Fibroblast of skin of scalp (primary cell): ENCODE measurements at places on chromosomes 6 and 20.

- no peak for DNase-seq
Measured at GRCh38 chr20:137668-138490, 4.5 kb upstream of the DEFB126 start.

DNA sequence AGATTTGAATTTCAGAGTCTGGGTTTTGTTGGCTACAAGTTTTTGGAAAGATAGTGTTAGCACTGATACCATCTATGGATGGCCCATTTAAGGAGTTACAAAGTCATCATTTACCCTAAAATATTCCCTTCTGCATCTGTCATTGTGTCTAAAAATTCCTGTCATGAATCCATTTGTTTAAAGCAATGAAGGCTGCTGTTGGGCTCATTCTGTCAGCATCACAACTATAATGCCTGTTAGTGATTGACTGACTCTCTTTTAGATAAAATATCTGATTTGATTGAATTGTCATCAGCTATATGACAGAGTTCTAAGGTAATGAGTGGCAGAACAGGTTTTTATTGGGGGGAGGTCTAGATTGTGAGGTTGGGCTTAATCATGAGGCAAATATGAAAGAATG is 167.6 kb upstream of the IMPG1 start:
- DNase-seq, result no peak

DNA sequence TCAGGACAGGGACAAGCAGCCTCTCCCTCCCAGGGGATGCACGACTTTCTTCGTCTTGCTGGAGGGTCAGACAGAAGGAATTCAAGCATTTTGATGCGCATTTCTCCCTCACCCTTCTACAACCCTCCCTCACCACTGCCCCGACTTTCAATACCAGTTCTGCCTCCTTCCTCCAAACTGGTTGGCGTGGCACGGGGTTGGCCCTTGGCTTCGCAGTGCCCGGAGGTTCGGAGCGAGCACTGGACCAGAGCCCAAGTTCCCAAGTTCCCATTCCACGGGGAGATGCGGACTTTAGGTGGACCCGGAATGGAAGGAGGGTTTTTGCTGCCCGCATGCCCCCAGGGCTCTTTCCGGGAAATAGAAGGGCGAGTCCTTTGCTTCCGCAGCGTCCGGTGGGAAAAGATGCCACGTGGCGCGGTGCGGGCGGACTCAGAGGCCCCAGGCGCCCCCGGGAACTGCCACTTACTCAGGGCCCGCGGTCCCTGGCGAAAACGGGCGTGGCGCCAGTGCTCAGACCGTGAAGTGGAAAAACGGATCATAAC is 8.0 kb upstream of the LAMP5 start:
- no peak for DNase-seq

DNA sequence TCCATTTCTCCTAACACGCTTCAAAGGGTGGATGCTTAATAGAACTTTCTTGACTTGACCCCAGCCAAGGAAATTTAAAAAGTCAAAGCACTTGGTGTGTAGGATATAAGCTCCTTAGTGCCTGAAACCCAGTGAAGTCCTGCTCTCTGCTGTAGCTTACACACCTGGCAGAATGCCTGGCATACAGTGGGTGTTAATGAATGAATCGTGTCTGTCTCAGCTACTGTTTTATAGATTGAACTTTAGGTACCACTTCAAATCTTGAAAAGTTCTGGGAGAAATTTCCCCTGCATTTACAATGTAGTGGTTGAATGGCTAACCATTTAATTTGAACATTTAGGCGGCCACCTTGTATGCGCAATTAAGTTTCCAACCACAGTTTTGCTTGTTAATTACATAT is 70.5 kb upstream of the ZNF217 start:
- DNase-seq, result no peak

DNA sequence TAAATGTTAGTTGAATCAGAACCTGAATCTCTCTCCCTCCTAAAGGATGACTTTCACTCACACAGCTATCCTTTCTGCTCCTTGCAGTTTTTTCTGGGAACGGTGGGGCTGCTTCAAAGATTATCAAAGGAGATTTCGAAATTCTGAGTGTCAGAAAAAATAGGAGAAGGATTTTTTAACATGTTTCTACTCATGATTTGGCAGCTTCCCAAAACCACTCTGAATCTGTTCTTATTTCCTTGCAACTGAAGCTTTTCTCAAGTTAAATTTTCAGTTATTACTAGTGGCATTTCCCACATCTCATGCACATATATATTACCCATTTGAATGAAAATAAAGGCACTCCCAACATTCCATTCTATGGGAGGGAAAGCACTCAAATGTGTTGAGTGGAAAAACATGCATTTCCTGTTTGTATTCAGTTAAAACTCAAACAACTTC is 123.6 kb downstream of the LCA5 start:
- peak; percentile 81 for DNase-seq

DNA sequence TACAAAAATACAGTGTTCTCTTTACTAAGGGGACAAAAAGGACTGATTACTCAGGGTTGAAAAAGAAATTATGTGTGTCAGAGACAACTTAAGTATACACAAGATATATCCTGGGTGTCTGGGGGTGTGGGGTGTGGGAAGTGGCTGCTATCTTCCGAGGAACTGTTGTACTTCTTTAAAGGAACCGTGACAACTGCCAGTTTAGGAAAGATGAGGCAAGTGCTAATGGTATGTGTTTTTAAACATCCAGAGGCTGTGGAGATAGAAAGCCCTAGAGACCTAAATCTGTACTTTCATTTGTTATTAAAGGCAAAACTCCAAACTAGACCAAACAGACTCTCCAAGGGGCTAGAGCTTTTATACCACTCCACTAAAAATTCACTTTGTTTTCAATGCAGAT is 95.6 kb downstream of the SNAP25 start:
- DNase-seq, result peak; percentile 89

GRCh38 chr6:31293343-31293742 is 21.5 kb upstream of the HLA-C start:
- peak; percentile 51 for DNase-seq

DNA sequence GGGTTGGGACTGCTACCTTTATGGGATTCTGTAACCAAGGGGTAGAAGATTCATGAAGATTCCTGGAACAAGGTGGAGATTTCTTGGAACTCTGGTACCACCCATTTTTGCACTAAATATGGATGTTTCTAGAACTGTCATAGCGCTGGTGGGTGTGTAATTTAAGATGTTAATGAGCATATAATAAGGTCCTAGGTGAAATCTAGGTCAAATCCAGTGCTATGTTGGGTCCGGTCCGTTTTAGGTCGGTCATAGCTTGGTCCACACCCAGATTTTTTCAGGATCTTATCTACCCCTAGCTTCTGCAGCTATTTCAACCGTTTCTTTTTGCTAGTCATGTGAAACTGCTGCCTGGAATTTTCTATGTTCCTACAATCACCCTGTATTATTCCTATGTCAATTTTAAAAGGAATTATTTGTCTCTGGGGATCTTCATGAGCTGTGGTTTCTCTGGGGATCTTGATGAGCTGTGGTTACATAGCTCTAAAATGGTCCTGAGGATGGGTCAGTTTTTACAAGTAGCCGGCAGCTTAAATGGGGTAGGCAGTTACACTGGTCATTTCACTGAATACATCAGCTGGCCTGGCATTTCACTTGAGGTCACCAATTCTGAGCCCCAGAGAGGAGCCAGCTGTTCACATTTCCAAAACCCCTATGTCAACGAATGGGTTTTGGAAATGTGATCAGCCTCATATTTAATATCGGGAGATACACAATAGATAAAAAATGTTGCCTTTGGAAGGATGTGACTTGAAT is 652.3 kb upstream of the FLRT3 start:
- DNase-seq, result no peak

- no peak for DNase-seq
Measured at GRCh38 chr6:31009731-31010130, 543 bp upstream of the MUC22 start.

GRCh38 chr6:69026243-69026642 is 391.2 kb downstream of the ADGRB3 start:
- DNase-seq, result peak; percentile 46

- DNase-seq, result no peak
Measured at GRCh38 chr6:52144196-52145076, 41.7 kb upstream of the IL17A start.

DNA sequence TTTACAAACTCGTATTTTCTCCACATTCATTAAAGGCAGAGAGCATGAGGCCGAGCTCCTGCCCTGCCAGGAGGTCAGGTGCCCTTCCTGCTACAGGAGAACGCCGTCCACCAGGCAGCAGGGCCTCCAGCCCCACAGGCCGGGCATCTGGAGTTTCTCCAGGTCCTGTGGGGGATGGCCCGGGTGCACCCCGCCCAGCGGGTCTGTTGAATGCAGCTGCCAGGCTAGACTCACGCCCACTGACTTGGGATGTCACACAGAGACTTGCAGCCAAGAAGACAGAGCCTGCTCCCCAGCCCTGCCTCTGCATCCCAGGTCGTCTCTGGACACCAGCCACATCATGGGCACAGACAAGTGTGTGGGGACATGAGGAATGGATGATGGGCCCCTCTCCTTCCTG is 376.4 kb downstream of the CDH4 start:
- DNase-seq, result no peak

DNA sequence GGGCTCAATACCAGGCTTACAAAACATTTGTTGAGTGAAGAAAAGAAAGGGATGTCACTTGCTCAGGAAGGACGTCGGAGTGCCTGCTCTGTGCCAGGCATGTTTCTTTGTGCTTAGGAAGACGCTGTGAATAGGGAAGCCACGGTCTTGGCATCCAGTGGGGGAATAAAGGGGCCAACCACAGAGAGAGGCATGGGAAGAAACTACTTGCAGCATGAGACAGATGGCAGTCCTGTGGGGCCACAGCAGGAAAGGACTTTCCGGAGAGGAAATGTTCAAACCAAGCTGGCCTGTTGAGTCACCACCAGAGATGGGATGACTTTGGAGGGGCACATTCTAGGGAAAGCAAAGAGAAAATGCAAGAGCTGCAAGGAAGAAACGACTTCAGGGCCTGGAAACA is 173.2 kb downstream of the CDH26 start:
- DNase-seq, result peak; percentile 24

DNA sequence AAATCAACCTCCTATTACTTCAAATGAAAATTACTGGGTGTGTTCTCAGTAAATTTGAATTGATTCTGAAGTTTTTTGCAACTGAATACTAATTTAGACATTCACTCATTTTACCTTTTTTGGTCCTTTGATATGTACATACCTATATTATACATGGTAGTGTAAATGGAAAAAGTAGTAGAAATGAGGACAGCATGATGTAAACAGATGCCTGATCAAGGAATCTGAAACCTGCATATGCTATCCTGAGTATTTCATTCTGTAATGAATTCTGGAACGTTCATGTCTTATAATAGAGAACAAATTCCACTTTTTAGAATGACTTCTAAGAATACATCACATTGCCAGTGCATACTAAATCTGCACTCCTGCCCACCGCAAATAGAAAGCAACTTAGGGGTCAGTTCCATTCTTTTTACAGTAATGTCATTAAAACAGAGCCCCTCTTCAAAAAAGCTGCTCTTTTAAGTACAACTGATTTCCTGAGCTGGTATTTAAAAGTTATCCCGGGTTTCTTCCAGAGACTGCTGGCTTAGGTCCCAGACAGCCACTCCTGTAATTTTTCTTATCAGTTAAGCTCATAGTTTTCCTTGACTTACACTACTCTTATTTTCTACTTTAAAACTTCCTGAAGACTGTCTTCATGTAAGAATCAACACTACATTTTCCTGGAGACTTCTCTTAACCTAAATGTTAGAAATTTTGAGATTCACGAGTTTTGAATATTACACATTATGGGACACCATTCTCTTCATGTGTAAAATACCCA is 48.4 kb downstream of the MAP3K7 start:
- DNase-seq, result peak; percentile 4

GRCh38 chr20:11426948-11427347 is 490.7 kb upstream of the BTBD3 start:
- DNase-seq, result no peak

DNA sequence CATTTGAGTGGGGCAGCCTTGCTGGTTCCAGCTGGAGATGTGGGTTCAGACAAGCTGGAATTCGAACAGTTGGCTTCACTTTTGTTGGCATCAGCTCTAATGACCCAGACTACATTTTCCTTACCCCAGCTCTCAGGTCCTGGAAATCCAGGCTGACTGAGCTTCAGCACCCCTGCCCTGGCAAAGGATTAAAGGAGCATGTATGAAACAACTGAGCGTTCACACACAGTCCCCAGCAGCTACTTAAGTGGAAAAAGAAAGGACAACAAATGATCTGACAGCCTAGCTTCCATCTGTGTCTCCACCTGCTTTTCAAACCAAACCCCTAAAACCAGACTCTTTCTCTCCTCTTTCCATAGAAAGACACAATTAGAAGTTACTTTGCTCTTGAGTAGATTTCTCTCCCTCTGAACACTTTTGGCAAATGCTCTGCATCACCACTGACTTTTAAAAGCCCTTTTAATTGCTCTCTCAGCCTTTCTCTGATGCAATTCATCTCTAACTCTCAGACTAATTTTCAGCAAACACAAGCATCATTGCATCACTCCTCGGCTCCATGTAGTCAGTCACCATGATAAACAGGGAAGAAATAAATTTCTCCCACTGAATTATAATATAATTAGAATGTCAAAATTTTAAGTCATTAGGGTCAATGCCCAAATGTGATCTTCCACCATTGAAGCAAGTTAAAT is 28.1 kb downstream of the ROS1 start:
- DNase-seq, result peak; percentile 34

DNA sequence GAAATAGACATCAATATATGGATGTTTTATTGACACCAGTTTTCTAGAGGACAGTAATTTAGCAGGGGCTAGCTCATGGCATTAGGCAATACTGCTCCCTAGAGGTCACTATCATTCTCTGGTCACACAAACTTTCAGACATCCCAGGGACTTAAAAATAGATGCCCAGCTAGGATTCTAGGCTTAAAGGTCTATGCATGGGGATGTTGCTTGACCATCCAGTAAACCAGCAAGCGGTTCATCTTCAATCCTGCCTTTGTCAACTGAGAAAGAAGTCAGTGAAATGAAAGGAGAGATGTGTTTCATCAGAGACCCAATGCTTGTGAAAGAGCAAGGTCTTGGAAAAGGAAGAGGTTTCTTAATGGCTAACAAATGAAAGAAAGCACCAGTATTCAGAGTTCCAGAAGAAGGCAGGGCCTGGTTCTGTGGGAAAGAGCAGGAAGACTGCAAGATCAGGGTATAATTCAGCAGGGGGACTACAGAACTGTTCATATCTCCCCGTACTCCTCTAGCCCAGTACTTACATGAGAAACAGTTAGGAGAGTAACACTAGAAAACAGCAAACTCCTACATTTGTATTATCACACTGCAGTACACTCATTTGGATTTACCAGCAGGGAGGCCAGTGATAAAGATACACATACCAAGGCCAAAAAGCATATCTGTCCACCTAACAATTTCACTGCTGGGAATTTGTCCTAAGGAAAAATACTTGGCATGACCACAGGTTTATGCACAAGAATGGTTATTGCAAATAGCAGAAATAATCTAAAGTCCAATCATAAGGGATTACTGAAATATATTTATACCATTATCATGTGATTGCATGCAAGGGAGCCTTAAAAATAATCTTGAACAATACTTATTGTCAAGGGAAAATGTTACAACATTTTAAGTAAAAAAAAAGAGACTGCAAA is 151.4 kb upstream of the LAMA2 start:
- peak; percentile 63 for DNase-seq

- no peak for DNase-seq
Measured at GRCh38 chr6:69948479-69949114, 82.2 kb downstream of the COL19A1 start.

- DNase-seq, result no peak
Measured at GRCh38 chr6:164690241-164690640, 619.2 kb downstream of the C6orf118 start.

GRCh38 chr6:150395388-150396009 is 26.7 kb downstream of the IYD start:
- DNase-seq, result peak; percentile 69
